ENCODE measurements at places on chromosomes 5 and 9.

DNA sequence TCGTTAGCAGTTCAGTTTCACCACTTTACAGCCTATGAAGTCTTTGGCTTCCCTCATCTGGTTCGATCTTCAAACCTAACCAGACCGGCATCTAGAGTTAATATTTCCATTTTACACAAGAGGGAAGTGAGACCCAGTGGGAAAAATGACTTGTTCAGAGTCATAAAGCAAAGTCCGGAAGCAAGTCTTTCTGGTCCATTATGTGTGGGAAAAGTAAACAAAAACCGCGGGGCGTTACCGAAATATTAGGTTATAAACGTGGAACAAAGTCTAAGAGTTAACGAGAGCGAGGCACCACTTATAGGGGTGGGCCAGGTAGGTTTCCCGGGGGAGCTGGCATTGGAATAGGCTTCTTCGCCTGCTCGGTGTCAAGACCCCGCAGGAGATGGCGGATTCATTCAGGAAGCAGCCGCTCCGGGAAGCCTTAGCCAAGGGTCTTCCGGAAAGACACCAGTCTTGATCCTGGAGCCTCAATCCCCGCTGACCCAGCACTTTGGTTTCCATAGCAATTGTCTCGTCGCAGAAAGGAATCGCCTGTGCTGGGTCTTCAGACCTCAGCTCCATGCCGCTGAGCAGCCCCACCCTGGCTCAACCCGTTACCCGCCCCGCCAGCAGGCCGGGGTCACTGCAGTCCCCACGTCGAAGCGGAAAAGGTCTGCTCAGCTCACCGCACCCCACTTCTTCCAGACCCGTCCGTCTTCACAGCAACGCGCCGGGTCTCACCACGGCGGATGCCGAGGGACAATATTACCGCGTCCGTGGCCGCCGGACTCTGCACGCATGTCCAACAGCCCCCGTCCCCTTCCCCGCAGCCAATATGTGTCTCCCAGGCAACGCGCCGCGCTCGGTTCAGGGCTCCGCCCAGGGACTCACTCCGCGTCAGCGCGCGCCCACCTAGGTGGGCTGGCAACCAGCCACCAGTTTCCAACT lies at the start of gene C5orf52:
C5orf52 (plus strand) TSS at position 872 of the 930 bp plus-strand sequence. CDS start 82 bp downstream, outside the sequence.
- no peak for DNase-seq

GRCh38 chr5:167406513-167406912 lies 884.9 kb upstream of the WWC1 start:
- no peak for DNase-seq

- no peak for DNase-seq
Observed at GRCh38 chr5:36417668-36418067, 116.0 kb upstream of the RANBP3L start.

DNA sequence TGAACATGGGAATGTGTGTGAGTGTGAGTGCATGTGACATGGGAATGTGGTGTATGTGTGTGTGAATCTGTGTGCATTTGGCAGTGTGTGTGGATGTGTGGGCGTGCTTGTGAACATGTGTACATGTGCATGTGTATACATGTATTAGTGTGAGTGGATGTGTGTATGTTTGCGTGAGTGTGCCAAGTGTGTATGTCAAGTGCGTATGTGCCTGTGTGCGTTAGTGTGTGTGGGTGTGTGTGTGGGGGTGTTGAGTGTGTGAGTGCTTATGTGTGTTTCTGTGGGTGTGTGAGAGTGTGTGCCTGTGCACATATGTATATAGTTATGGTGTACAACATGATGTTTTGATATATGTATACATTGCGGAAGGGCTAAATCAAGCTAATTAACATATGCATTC lies 244.3 kb downstream of the GADD45G start:
- no peak for DNase-seq

GRCh38 chr9:132582786-132583583 lies 579 bp downstream of the BARHL1 start:
- no peak for DNase-seq

DNA sequence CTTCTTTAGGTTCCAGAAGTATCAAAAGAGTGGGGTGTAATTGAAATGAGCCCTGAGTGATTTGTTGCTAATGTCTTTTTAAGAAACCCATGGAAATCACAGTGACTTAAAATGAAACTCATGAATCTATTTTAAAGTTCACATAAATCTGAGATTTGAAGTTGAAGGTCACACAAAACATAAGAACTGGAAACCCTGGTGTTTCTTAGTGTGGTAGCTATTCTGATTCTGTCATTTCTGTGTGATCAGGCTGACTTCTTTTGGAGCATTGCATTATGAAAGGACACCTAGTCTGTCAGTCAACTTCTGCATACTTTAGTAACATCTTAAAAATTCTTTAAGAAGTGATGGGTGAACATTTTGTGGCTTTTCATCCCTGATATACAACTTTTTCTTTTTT lies 448.8 kb downstream of the TLE4 start:
- DNase-seq, result no peak
